ENCODE measurements at places on chromosomes 7 and 10. TPM values are rescaled to one million over a fixed set of nuclear protein-coding genes. Genes with fewer than 3 reads are reported as not detected.

DNA sequence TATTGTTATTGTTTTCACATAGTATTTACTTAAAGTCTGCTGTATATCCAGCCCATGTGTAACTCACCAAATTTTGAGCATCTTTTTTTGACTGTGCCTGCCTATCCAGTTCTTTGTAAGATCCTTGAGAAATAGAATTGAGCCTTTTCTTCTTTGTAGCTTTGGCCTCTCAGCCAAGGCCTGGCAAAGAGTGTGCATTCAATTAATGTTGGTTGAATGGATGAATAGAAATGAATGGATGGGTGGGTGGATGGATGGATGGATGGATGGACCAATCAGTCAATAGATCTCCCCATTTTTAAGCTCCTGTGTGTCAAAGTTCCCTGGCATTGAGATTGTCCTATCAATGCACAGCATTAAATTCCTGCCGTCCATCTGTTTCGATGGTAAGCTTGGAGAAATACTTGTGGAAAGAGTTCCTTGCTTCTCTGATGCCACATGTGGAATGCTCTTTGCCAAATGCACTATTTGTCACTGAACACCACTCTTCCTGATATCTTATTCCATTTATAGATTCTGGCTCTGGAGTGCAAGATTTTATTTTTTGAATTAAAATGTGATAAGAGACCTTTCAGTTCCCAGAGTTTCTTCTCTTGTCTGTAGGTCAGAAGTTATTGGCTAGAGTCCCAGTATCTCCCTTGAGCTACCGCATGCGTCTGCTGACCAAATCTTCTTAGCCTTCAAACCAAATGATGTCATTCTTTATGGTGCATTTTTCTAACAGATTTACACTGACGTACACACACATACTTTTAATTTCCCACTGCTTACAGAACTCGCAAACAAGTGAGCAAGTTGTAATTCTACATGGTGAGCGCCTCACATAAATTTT lies 20.7 kb upstream of the ADRB1 start:
- peak; percentile 32 for DNase-seq

DNA sequence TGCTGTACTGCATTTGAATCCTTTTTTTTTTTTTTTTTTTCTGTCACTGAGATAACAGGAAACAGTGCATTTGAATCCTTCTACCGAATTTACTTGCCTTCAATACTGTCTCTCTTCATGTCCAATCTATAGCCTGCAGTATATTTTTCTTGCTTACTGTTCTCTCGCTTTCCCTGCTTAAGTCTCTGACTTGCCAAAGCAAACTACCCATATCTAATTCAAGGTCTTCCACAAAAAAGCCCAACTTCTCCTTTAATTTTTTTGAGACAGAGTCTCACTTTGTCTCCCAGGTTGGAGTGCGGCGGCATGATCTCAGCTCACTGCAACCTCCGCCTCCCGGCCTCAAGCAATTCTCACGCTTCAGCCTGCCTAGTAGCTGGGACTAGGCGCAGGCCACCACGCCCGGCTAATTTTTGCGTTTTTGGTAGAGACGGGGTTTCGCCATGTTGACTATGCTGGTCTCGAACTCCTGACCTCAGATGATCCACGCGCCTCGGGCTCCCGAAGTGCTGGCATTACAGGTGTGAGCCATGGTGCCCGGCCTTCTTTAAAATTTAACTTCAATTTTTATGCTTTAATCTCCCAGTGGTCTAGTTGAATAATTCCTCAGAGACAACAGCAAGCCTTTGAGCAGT lies 882 bp downstream of the PDCD11 start:
- DNase-seq = no peak

DNA sequence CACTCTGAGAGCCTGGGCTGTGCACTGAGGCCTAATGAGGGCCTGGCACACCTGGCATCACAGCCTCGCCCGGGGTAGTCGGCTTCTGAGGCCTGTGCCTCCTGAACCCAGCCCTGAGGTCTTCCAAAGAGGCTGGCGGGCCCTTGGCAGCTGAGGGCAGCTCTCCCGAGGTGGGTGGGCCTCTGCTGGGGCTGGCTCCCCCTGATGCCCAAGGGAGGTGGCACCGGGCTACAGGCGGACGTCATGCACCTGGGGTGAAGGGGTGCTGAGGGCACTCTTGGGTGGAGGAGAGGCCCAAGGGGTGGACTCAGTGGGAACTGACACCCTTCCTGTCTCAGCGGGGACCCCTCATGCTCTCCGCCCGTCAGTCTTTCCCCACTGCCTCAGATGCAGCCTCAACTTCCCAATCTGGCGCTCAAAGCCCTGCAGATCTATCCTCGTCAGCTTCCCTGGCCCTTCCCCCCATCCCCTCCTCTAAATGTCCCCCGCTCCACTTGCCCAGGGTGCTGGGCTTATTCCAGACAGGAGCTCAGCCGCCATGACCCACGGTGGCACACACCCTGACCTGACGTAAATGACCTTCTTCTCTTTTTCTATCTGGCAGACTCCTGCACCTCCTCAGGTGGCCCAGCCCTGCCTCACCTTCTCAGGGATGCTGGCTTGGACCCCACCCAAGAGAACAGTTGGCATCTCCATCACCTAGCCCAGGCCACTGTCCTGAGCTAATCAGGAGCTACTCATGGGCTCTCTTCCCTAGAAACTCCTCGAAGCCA lies 38.2 kb downstream of the MYL10 start:
- no peak for DNase-seq

DNA sequence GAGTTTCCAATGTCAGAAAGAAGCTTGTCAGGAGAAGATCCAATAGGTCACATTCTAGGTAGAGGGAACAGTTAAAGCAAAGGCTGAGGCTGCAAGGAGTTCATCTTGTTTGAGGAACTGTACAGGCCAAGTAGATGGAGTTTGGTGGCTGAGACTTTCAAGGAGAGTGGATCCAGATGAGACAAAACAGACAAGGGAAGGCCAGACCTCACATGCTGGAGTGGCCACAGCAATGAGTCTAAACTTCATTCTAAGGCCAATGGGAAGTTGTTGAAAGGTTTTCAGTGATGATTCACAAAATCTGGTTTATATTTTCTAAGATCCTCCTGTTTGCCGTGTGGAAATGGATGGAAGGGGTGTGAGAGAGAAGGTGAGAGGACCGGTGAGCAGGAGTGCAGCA lies 40.0 kb downstream of the EPDR1 start:
- DNase-seq = no peak

GRCh38 chr7:90621747-90622140 lies 25.6 kb downstream of the CDK14 start:
- DNase-seq = no peak

DNA sequence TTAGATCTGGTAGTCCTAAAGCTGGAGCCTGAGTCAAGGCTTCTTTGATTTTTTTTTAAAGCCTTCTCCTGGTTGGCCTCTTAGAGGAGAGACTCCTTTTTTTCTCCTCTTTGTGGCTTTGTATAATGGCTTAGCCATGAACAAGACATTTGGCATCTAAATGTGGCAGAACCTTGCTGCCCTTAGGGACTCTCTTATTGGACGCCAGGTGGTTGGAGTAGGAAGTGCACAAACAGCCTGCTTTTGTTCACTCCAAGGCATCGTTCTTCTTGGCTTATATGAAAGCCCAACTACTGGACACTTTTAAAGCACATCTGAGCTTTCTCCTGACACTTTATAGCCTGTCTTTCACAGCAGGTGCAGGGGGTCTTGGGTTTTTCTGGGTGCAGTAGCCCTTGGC lies 25.0 kb downstream of the ZPBP start:
- DNase-seq = peak; percentile 55

DNA sequence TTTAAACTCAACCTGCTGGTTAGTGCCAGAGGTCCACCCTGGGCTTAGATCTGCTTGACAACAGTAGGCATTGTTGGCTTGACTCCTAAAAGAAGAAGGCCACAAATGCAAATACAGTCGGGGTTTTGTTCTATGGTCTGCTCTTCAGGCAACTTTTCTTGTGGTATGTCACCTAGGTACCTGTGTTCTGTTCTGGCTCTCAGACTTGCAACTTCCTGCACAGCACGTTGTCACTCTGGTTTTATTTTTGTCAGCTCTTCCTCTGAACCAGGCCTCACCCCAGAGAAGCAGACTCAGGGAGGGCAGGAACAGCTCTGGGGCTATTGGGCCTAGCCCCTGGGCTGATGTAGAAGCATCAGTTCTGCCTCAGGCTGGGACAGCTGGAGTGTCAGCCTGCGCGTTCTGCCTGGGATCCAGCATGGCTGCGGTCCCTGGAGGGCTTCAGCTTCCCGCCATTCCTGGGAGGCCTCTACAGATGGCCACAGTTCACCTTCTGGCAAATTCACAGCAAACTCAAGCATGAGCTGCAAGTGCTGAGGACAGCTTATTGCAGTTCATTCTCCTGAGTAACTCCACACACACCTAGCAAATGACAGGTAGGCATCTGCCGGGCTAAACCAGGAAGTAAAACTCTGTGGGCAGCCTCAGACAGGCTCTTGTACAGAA lies 11.0 kb upstream of the PDCD4 start:
- peak; percentile 69 for DNase-seq

DNA sequence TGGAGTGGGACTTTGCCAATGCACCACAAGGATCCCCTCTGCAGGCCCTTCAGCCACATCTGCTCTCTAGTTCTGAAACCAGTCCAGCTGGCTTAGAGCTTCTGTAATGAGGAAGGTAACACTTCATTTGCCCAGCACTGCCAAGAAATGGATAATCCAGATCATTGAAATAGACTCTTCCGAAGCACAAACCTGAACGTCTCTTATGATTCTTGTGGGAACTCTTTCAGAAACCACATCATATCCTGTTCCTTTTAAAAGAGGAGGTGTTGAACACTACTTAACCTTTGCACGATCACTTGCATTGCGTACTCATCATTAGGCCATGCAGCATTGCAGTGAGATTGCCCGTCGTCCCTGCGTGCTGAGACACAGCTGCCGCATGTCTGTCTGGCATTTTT lies 25.8 kb upstream of the PLPP4 start:
- no peak for DNase-seq

DNA sequence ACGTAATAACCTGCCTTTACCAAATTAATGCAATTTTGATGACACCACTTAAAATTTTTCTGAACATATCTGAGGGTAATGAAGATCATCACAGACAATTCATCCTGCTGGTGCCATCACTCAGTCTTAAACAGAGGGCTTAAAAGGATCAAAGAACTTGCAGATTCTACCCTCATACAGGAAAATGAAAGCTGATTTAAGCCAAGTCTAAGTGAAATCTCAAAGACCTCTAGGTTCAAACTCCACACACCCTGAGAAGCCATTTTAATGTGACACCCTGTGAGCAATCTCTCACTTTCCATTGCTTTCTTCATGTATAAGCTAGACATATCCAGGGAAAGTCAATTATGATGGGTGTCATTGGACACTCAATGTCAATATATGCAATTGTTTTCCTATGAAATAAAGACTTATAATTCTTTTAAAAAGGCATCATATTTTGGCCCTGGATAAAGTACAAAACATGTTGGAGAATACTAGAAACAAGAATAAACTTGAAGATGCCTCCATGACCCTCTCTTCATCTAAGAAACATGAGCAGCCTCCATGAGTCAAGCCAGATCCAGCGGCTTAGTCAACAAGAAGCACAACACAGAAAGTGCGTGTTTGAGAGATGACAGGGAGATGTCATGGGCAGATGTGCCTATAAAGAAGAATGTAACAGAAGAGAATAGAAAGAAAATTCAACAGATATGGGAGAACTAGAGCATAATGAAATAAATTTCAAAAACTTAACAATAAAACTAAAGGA lies 291.9 kb downstream of the PARD3 start:
- no peak for DNase-seq

DNA sequence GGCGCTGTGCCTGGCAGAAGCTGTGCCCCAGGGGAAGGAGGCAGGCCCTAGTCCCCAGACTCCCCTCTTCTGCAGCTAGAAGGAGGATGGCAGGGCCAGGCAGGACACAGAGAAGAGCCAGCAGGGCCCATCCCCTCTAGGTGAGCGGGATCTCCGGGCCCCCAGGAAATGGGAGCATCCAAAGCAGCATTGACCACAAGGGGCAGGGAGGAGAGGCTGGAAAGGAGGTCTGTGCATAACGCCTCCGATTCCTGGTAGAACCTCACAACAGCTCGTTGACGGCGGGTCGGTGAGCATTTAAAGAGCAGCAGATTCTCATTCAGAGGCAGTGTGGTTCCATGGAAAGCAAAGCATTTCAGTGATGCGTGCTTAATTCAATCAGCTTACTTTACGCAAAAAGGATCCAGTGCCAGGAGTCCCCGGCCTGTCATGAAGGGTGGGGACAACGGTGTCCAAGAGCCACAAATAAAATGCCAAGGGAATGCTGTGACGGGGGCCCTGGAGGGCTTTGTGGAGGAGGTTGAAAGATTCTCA lies 41.0 kb downstream of the CLRN3 start:
- DNase-seq = no peak

DNA sequence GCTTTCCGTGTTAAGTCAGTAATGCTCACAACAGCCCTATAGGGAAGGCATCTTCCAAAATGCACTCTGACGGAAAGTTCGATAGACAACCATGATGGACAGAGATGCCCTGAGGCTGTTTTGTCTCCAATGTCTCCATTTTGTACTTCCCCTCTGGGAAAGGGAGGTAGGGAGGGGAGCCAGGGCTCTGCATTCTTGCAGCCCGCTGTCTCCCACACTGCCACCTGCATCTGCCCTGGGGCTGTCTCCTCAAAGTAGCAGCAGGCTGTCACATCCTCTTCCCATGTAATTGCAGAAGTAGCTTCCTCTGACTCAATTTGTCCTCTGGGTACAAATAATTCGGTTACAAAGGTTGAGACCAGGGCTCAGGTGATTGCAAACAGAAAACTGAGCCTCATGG lies 131.4 kb downstream of the GPAM start:
- no peak for DNase-seq

- DNase-seq = no peak
Measured at GRCh38 chr10:34016576-34016975, 682.1 kb upstream of the NRP1 start.

DNA sequence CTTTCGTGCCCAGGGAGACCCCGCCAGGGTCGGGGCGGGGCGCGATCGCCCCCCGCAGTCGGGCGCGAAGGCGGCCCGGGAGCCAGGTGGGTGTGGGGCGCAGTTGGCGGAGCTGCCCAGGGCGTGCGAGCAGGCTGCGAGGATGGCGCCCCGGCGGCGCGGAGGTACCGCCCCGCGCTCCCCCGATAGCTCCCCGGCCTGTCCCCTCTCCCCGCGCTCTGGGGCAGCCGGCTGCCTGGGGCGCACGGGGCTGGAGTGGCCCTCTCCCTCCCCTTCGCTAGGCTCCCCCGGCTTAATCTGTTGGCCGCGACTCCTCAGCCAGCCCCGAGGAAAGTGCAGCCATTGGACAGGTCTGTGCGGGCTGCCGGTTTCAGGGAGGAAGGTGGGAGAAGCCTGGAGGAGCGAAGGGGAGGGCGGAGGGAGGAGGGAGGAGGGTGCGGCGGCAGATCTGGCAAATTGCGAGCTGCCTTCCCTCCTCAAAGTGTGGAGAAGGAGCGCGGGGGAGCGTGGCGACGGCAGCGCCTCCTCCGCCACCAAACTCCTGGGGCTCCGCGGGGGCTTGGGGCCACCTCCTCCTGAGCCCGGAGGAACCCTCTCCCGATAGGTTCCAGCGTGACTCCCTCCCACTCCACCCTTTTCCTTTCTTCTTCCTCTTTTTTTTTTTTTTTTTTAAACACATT lies 361 bp upstream of the PLXDC2 start:
- no peak for DNase-seq

Gene RTKN2
- 3.1 TPM for total RNA-seq

Gene SHOC2
- 14.2 TPM for total RNA-seq

Gene MEIG1
- not detected for total RNA-seq

Gene ACSL5
- 0.81 TPM for total RNA-seq

Gene SMARCD3
- total RNA-seq = 65.7 TPM

Gene FOXK1
- 20.8 TPM for total RNA-seq

Gene CALHM1
- total RNA-seq = not detected

Gene CAV1
- not detected for total RNA-seq
